RCC 7860 (cell line): ENCODE measurements at places on chromosomes 12 and 14.

DNA sequence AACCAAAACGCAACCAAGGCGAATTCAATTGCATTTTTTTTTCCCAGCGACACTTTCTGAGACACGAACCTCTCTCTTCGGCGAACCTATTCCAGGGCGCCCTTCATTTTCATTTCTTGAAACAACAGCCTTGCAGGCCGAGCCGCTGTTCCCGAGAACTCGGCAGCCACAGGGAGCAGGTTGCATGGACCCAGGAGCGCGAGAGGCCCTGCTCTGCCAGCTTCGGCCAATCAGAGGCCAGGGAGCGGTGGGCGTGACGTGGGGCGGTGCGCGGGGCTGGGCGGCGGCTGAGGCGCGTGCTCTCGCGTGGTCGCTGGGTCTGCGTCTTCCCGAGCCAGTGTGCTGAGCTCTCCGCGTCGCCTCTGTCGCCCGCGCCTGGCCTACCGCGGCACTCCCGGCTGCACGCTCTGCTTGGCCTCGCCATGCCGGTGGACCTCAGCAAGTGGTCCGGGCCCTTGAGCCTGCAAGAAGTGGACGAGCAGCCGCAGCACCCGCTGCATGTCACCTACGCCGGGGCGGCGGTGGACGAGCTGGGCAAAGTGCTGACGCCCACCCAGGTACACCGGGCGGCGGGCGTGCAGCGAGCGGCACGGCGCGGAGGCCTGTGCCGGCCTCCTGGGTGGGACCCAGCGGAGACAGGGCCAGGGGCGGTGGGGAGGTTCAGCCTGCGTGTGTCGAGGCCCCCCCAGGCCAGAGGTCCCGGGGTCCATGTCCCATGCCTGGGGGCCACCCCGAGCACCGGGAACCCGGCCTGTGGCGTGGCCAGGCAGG, at the start of gene PEBP1:
Gene PEBP1, plus strand, starts transcription at position 337 of the 771 bp plus-strand sequence. Its CDS starts 86 bp downstream, at position 423.
- peak; percentile 77 for DNase-seq

GRCh38 chr12:59115995-59116394, 195.7 kb upstream of the LRIG3 start:
- no peak for DNase-seq

- DNase-seq = no peak
These were observed 21.3 kb upstream of the EIF2B2 start for GRCh38 chr14:74981462-74981782.

GRCh38 chr14:67357186-67357968, 2.2 kb downstream of the ATP6V1D start:
- no peak for DNase-seq

GRCh38 chr12:77932216-77932615, 101.5 kb downstream of the NAV3 start:
- DNase-seq = no peak

DNA sequence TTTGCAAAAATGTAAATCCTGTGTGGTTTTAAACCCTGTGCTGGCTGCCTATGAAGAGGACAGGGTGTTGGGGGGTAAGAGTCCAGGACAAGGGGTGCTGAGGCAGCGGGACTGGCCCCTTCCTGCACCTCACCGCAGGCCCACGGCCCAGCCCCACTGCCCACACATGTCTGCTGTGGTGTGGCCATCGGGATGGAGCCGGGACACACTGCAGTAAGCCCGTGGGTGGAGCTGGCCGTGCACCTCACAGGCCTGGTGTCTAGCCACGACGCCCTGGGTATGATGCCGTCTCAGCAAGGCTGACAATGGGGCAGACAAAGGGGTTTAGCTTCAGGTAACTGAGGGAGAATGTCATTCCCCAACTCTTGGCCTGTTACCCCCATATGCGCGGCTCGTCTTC, 19.6 kb downstream of the AMN start:
- no peak for DNase-seq

- DNase-seq = peak; percentile 22
These were observed 22.4 kb downstream of the SLC7A8 start for GRCh38 chr14:23160924-23161522.

DNA sequence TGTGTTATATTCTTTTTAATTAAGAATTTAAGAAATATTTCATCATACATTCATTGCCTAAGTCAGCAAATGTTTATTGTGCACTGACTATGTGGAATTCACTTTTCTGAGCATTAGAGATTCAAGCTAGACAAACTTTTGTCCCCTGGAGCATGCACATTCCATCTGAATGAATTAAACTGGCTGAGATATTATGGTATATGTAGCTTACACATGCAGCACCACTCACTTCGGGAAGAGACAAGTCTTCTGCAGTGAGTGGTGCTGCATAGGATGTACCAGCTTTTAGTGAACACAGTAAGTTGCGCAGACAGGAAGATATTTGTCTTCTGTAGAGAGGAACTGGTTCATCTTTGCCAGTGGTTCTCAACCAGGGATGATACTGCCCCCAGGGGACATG, 318.4 kb downstream of the SYT1 start:
- no peak for DNase-seq

- DNase-seq = no peak
These were observed 1.2 kb downstream of the SLCO1C1 start for GRCh38 chr12:20696181-20696905.

- no peak for DNase-seq
These were observed 28.0 kb downstream of the SLC15A4 start for GRCh38 chr12:128795530-128796361.

- no peak for DNase-seq
These were observed 32.6 kb upstream of the SLC38A4 start for GRCh38 chr12:46858368-46858767.

- DNase-seq = no peak
These were observed 17.2 kb upstream of the PSMC1 start for GRCh38 chr14:90239139-90239538.

GRCh38 chr12:112900298-112901145, 6.2 kb upstream of the OAS1 start:
- peak; percentile 16 for DNase-seq
